ENCODE measurements at places on chromosomes 12 and 14. TPM values are rescaled to one million over a fixed set of nuclear protein-coding genes. Genes with fewer than 3 reads are reported as not detected.

The MYO1H gene
- not detected for total RNA-seq

The TSPAN19 gene
- total RNA-seq, result not detected

The OAS1 gene
- total RNA-seq, result 5.1 TPM

The ANKS1B gene
- total RNA-seq, result 0.21 TPM

The KRT82 gene
- not detected for total RNA-seq

Measured in activated CD8-positive, alpha-beta memory T cell treated with anti-CD3 and anti-CD28 coated beads for 36 hours (primary cell).